ENCODE measurements at places on chromosomes 16 and 17.

DNA sequence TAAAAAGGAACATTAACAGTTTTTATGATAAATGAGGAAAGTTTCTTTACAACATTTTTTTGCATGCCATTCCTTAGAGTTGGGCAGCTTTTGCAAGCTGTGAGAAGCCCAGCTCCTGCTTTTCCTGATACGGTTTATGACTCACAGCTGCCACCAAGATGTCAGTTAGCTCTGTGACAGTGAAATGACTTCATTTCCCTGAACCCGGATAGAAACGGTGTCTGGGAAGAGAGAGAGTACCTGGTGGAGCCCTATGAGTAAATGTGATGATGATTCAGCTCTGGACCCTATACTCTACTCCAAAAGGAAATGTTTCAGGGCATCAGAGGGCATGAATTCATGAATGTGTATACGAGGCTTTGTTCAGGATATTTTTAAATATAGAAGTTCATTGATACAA is 366.3 kb upstream of the HSBP1 start:
- H3K36me3 ChIP-seq = no peaks in the 10 kb centered on the region
- no peak overlapping the region for H3K27ac ChIP-seq
- no peak for DNase-seq
- no peak overlapping the region for H3K4me3 ChIP-seq
- no peaks in the 10 kb centered on the region for H3K4me1 ChIP-seq

GRCh38 chr16:17453364-17454038 is 17.3 kb downstream of the XYLT1 start:
- peaks cover 6% of the 10 kb centered on the region for H3K4me1 ChIP-seq
- H3K27ac ChIP-seq = no peak overlapping the region

DNA sequence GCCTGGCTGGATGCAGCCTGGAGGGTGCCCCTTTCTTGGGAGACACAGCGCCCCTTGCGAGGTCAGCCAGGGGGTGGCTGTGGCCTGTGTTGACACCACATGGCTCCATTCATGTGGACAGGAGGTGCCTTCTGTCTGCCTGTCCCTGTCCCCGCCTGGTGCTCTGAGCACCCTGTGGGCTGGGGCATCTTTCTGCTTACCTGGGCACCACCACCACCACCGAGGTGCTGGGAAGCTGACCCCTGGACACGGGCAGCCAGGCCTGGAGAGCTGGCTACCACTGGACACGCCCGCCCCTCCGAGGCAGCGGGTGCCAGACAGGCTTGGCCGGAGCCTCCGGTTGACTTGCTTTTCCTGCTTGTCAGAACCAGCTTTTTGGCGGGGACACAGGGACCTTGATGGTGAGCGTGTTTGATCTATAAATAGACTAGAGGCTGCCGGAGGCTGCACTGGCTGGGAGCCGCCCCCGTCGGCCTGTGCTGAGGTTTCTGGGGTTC is 121.3 kb upstream of the GSE1 start:
- H3K27me3 ChIP-seq = no peaks in the 10 kb centered on the region
- H3K4me3 ChIP-seq = no peak overlapping the region
- peaks cover 5% of the 10 kb centered on the region for H3K4me1 ChIP-seq
- no peak for DNase-seq
- no peak overlapping the region for H3K27ac ChIP-seq

DNA sequence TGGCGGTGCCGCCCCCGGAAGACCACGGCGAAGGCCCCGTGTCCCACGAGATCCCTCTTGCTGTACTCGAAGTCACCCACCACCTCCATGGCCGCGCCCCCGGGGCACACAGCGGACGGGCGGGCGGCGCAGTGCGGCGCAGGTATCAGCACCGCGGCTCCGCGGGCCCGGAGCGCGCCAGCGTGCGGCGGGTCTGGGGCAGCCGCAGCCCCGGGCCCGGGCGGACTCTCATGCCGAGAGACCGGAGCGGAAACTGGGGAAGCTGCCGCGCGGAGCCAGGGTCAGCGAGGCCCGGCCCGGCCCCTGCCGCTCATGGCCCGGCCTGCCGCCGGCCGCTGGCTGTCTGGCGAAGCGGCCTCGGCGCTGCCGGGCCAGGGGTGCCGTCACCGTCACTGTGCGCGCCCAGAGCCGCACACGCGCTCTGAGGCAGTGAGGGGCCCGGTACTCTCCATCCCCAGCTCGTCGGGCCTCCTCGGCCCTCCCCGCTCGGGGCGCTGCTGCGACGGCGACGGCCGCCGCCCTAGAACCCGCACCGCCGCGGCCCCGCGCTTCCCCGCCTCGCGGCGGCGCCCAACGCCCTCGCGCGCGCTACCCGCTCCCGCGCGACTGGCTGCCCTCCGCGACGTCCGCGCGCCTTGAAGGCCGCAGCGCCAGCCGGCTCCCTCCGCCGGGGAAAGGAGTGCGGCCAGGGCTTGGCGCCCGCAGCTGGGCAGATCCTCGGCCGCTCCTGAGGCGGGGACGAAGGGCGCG is at the start of gene ULK2:
ULK2 (minus strand) TSS at position 608 of the 750 bp plus-strand sequence; CDS start at position 89, 519 bp downstream.
- peak; percentile 65 for DNase-seq
- peaks cover 2% of the 10 kb centered on the region for H3K4me1 ChIP-seq
- H3K36me3 ChIP-seq = no peaks in the 10 kb centered on the region
- H3K27ac ChIP-seq = no peak within 1 kb of the TSS
- H3K27me3 ChIP-seq = no peaks in the 10 kb centered on the region
